ENCODE measurements at places on chromosomes 7 and 10. TPM values are rescaled to one million over a fixed set of nuclear protein-coding genes. Genes with fewer than 3 reads are reported as not detected.

GRCh38 chr10:46308666-46309450, 22.1 kb downstream of the ANTXRL start:
- DNase-seq: no peak

GRCh38 chr7:55532150-55532917, 40.0 kb downstream of the VOPP1 start:
- no peak for DNase-seq

DNA sequence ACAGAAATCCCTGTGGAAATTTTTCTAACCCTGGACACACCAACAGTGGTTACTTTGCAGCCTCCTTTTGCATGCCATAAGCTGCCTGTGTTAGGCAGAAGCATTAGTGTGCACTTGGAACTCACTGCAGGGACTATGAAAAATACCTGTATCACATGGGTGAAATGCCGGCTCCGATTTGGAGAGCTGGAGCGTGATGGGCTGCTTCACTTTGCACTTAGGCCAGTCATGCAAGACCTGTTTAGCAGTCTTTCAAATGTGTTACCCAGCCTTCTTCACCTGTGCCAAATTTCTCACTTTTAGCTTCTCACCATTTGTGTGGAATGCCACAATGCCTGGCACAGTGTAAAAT, 11.3 kb downstream of the NCOA4 start:
- DNase-seq: no peak

GRCh38 chr10:63825111-63825510, 303.9 kb downstream of the REEP3 start:
- DNase-seq: no peak

- DNase-seq: no peak
These were observed 14.6 kb downstream of the MGMT start for GRCh38 chr10:129481641-129482040.

The SHH gene
- 2.3 TPM for polyA plus RNA-seq
